Activated T-helper 9 cell treated with anti-CD3 and anti-CD28 coated beads, Interleukin-2, amount 50 U/mL, for 16 hours (primary cell): ENCODE measurements at places on chromosomes 12 and 14.

DNA sequence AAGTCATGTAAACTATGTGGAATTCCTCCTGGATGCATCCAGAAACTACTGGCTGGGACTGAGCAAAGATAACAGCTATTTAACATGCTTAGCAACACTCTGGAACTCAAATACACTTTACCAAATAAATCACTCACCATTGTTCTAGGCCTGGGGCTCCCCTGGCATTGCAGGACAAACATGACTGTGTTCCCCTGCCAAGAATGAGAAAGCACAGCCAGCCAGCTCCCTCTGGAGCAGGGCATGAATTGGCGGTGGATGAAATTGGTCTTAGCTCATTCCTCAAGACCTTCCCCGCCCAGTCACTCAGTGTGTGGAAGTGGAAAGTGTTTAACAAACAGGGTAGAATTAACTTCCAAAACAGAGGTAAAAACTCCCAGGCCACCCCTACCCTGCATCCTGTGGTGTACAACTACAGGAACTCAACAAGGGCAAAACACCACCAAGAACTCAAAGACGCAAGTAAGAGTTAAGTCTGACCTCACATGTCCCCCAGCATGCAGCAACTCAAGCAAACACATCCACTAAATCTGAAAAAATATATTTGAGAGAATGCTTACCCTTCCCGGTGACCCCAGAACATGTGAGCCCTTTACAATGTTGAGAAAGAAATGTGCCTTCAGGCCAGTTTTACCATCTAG, 58.4 kb upstream of the BDKRB2 start:
- DNase-seq, result no peak

DNA sequence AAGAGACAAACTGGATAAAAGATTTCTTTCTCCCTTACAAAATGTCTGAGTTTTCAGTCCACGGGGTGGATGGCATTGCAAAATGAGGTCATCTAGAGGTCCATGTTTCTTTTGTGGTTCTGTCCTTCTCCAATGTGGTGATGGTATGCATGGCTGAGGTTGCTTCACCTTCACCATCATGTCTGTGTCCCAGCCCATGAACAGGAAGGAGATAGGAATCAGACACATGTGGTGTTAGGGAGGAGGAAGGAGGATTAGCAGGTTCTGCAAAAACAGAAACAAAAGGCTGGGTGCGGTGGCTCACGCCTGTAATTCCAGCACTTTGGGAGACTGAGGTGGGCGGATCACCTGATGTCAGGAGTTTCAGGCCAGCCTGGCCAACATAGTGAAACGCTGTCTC, 11.0 kb upstream of the AEBP2 start:
- no peak for DNase-seq

GRCh38 chr12:117105902-117106301, 6.7 kb upstream of the TESC start:
- peak; percentile 21 for DNase-seq

GRCh38 chr14:102993523-102993922, 63.8 kb downstream of the CDC42BPB start:
- DNase-seq, result no peak

DNA sequence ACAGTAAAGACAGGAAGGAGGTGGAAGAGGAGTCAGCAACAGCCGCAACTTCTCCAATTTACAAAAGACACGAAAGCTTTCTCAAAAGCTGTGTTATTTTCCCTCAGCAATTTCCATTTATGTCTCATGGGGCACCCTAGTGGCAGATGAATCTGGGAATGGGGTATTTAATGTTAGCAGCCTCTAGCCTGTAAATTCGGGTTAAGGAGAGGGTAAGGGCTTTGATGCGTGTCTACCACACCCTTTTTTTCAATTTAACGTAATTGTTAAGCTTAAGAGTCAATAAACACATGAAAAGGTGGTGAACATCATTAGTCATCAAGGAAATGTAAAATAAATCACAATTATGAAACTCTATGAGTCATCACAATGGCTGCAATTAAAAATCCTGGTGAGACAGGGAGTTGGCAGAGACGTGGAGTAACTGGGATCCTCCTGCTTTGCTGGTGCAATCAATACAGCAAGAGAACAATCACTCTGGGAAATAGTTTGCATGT, 986.4 kb downstream of the AACS start:
- DNase-seq, result no peak
